NCI-H226 (cell line): ENCODE measurements at places on chromosomes 1 and 21.

GRCh38 chr1:99397029-99397428, 132.7 kb downstream of the PLPPR4 start:
- DNase-seq: peak; percentile 49

GRCh38 chr1:93749894-93750301, 68.3 kb upstream of the BCAR3 start:
- DNase-seq: peak; percentile 43

DNA sequence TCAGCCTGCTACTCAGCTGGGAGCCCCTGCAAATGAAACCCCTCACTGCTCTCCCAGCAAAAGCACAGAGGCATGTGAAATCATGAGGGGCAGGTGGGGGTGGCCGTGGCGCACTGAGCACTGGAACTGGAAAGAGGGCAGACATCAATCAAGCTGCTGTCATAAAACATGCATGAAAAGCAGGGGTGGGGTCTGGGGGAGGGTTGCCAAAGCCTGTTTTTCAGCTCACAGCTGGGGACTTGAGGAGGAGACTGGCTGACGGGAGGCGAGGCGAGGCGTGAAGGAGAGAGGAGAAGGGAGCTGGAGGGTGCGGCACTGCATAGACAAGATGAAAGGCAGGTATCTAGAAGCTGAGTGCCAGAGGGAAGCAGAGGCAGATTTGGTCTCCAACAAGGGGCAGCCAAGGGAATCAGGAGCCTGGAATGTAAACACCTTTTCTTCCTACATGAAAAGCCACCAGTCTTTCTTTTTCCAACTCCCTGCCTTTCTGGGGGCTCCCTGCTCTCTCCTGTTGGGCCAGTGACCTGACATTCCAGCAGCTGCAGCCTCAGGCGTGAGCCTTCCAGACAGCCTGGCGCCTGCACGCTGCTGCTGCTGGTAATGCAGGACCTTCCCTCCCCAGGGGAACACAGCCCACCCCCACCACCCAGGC, 87.0 kb downstream of the NMNAT2 start:
- DNase-seq: no peak

- no peak for DNase-seq
These were observed 10.6 kb upstream of the TACSTD2 start for GRCh38 chr1:58587667-58588066.

- peak; percentile 36 for DNase-seq
These were observed 129.7 kb upstream of the RUNX1 start for GRCh38 chr21:35178827-35179226.

- DNase-seq: no peak
These were observed 31.9 kb upstream of the GTF2B start for GRCh38 chr1:88923224-88923623.

DNA sequence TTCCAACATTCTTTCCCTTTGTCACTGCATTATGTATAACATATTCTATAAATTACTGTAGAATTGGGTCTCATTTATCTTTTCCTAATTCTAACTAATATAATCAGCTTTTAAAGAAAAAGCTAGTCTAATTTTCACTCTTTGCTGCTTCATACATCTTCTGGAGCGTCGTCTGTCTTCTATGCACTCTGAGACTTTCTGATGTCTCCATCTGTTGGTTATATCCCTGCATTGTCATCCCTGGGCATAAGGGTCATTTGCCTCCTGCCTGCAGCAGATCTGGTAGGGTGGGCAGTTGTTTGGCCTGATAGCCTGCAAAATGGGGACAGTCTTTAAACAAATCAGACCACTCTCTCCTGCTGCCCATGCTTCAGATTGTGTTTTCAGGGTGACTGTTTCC, 40.8 kb upstream of the DYNLT5 start:
- no peak for DNase-seq

- no peak for DNase-seq
These were observed 53.3 kb downstream of the EIF4G3 start for GRCh38 chr1:21123287-21123948.

GRCh38 chr1:242318140-242318539, 206.4 kb downstream of the PLD5 start:
- DNase-seq: no peak

GRCh38 chr1:164576291-164577271, 17.6 kb downstream of the PBX1 start:
- no peak for DNase-seq

- DNase-seq: no peak
These were observed 100.9 kb upstream of the HMGB4 start for GRCh38 chr1:33762962-33763361.

GRCh38 chr1:171506525-171507304, 21.4 kb downstream of the PRRC2C start:
- no peak for DNase-seq

DNA sequence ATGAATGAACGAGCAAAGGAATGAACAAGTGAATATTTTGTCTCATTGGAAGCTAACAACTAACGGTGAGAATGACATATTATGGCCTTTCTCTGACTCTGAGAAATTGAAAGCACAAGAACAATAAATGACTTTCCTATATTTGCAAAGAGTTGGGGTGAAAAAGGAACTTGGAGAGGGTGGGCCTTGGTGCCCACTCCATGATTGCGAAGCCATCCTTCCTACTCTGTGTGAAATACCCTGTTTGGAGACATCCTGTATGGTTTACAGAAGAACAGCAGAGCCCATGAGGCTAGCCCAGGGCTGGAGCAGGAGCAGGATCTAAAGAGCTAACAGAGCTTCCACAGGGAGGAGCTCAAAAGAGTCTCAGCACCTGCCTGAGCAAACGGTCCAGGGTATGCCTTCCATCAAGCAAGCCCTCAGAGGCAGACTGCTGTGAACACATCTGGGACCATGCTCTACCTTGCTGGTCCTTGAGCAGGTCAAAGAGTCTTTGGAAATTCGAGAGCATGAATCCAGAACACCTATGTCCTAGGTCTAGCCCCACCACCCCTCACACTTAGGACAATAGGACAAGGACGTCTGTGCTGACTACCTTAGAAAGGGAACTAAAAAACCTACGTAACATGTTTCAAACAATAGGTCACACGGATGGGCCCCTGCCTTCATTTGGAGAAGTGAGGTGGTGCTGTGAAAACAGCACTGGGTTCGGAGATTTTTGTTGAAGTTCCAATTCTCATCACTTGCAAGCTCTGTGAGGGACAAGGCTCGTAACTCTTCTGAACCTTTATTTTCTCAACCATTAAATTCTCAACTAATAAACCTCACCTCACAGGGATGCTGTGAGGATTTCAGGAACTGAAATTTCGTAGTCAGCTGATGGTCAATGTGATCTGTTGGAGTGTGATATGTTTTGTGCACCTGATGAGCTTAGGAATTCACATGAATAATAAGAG, 377.4 kb downstream of the RRAGC start:
- DNase-seq: no peak

DNA sequence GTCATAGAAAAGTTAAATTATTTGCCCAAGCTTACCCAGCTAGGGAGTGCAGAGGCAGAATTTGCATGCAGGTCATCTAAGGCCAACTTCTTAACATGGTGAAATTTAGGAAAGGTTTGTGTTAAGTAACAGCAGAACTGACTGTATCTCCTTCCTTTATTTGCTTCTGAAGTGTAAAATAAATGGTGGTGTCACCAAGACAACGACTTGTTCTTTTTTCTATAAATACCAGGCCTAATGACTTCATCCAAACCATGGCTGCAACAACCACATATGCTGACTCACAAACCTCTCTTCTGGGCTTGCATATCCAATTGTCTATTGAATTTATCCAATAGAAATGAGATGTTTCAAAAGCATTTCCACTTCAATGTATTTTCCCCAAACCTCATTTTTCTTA, 19.1 kb downstream of the COL24A1 start:
- peak; percentile 60 for DNase-seq

GRCh38 chr21:42925114-42925926, at the start of gene ERVH48-1:
ERVH48-1 (minus strand) TSS chr21:42925630; CDS start chr21:42919006, 6,624 bp downstream.
- DNase-seq: no peak

GRCh38 chr1:186473047-186473446, 12.1 kb upstream of the PDC start:
- no peak for DNase-seq

GRCh38 chr1:60822252-60822651, 260.1 kb upstream of the NFIA start:
- DNase-seq: no peak

DNA sequence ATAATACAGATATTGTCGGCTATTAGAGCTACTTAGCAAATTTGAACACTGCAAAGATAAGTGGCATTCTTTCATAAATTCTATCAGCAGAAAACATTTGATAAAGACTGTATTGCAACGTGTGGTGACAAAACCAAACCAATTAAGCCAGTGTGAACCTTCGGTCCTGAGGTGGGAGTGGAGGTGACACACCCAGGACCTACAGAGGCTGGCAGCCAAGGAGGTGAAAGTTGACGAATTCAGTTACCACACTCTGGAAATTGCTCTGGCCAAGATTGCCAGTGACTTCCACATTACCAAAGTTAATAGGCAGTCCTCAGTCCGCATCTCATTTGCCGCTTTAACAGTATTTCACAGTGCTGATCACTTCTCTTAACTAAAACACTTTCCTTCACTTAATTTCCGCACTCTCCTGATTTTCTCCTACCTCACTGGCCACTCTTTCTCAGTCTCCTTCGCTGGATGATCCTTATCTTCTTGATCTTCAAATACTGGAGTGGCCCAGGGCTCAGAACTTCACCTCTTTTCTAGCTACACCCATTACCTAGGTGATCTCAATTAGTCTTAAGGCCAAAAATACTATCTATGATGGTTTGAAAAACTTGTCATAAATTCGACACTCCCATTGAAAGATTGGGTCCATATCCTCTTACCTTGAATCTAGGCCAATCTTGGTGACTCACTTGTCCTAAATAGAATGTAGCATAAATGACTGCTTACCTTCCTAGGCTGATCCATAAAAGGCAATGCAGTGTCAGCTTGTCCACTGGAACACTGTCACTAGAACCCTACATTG, 5.1 kb upstream of the CDC42BPA start:
- no peak for DNase-seq

- no peak for DNase-seq
These were observed 166.7 kb upstream of the PDE4B start for GRCh38 chr1:65626003-65626402.

DNA sequence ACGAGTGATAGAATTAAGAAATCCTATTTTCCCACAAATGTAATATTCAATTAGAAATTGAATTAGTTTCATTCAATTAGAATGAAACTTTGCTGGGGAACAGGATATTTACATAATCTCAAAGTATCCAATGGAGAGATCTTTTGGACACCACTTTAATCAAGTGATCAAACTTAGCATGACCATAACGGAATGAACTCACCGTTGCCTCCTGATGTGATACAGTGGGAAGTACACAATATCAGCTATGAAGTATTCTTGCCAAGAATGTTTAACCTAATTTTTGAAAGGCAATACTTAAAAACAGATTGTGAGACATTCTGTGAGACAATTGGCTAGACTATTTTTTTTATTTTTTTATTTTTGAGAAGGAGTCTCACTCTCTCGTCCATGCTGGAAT, 16.6 kb downstream of the CDKN2C start:
- DNase-seq: no peak
